ENCODE measurements at places on chromosomes 1 and 21. TPM values are rescaled to one million over a fixed set of nuclear protein-coding genes. Genes with fewer than 3 reads are reported as not detected.

GRCh38 chr21:36127977-36128376, 6.9 kb upstream of the CBR3 start:
- no peak for DNase-seq

GRCh38 chr1:162008799-162009198, 14.9 kb downstream of the OLFML2B start:
- no peak for DNase-seq

- no peak for DNase-seq
Measured at GRCh38 chr1:159974350-159974965, 20.4 kb upstream of the SLAMF9 start.

GREM2 gene
- total RNA-seq = 1.0 TPM

GRCh38 chr1:194959795-194960194, 1648.4 kb downstream of the KCNT2 start:
- DNase-seq = no peak

KIF21B gene
- total RNA-seq = 3.7 TPM

DNA sequence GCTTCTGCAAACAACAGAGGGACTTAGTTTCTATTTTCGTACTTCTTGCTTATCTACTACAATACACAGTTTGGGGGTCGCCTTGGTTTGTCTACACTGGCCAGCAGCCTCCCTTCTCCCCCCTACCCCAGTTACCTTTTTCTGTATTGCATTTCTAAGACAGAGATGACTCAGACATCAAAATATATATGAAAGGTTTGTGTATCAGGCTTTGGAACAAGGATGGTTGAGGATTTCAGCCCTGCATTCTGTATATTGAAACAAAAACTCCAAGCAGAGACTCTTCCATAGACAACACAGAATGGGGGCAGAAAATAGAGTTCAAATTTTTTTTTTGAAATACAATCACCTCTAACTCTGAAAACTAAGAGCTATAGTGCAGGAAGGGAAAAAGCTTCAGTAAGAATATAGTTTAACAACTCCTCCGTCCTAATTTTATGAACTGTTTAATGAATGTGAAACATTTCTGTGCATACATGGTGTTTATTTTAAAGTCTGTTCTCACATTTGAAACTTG, 1.9 kb downstream of the SAMD13 start:
- no peak for DNase-seq

DNA sequence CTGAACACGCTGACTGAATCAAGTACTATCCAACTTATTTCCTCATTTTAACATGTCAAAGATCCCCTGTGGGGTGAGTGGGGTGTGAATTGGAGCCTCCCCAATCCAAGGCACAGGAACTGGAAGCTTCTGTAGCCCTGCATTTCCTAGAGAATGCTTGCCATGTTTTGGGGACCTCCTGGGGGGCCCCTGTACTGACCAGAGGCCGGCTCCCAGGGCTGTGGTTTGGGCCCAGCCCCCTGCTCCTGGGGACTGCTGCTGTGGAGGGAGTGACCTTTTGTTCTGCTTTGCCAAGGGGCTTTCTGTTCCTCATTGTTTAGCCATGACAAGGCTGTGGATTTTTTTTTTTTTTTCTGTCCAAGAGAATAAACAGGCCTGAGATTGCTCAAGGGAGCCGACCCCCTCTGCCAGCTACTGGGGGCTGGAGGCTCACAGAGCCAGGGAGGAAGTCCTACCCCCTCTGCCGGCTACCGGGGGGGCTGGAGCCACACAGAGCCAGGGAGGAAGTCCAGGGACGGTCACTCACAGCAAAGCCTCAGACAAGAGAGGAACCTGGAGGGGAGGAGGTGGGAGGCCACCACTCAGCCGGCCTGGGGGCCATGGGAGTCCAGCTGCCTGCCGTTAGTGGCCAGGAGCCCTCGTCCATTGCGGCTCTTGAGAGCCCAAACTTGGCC, 17.4 kb downstream of the TNFRSF1B start:
- peak; percentile 87 for DNase-seq

DNA sequence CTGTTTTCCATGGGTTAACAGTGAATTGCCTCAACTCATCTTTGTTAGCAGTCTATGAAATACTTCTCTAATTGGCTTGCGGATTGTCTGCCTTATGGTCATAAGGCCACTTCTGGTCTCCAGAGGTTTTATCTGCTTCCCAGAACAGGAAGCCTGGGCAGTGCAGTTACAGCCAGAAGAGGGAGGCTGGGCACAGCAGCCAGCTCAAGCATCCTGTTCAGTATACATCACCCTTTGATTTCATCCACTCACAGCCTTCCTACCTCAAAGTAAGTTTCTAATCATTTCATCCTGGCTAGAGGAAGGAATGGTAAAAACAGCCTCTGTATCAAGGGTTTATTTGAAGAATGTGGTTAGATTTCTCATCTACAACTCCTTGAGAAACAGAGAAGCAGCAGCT, 311.5 kb upstream of the DEPDC1 start:
- DNase-seq = no peak

SSBP3 gene
- total RNA-seq = 104 TPM

PYHIN1 gene
- total RNA-seq = 7.8 TPM
